Activated CD8-positive, alpha-beta memory T cell treated with anti-CD3 and anti-CD28 coated beads, Interleukin-2, amount 10 ng/mL, durations not matched to agents 7 days and 5 days (primary cell): ENCODE measurements at places on chromosomes 5 and 9. TPM values are rescaled to one million over a fixed set of nuclear protein-coding genes. Genes with fewer than 3 reads are reported as not detected.

DNA sequence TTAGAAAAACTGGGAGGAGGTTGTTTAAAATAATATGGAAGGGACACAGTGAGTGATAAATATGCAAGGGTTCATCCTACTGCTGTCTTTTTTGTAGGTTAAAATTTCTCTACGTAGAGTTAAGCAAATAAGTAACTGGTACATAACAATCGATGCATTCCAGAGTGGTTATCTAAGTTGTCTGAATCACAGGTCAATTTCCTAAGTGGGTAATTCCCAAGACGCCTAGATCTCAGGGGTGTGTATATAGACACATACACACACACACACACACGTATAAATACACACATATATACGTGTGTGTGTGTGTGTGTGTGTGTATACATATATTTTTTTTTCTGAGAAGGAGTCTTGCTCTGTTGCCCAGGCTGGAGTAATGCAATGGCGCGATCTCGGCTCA, 22.3 kb downstream of the CAAP1 start:
- peaks cover 7% of the 10 kb centered on the region for H3K36me3 ChIP-seq
- H3K4me1 ChIP-seq = no peaks in the 10 kb centered on the region
- no peak overlapping the region for H3K27ac ChIP-seq
- no peaks in the 10 kb centered on the region for H3K27me3 ChIP-seq
- DNase-seq = no peak
- H3K4me3 ChIP-seq = no peak overlapping the region

Gene RASGRF2
- total RNA-seq = 12.3 TPM

GRCh38 chr5:19709403-19709802, 278.6 kb downstream of the CDH18 start:
- no peak overlapping the region for H3K27ac ChIP-seq
- H3K36me3 ChIP-seq = no peaks in the 10 kb centered on the region
- H3K4me1 ChIP-seq = no peaks in the 10 kb centered on the region
- H3K27me3 ChIP-seq = no peaks in the 10 kb centered on the region

Gene STARD4
- total RNA-seq = 58.3 TPM

Gene SH2D3C
- total RNA-seq = 75.2 TPM

DNA sequence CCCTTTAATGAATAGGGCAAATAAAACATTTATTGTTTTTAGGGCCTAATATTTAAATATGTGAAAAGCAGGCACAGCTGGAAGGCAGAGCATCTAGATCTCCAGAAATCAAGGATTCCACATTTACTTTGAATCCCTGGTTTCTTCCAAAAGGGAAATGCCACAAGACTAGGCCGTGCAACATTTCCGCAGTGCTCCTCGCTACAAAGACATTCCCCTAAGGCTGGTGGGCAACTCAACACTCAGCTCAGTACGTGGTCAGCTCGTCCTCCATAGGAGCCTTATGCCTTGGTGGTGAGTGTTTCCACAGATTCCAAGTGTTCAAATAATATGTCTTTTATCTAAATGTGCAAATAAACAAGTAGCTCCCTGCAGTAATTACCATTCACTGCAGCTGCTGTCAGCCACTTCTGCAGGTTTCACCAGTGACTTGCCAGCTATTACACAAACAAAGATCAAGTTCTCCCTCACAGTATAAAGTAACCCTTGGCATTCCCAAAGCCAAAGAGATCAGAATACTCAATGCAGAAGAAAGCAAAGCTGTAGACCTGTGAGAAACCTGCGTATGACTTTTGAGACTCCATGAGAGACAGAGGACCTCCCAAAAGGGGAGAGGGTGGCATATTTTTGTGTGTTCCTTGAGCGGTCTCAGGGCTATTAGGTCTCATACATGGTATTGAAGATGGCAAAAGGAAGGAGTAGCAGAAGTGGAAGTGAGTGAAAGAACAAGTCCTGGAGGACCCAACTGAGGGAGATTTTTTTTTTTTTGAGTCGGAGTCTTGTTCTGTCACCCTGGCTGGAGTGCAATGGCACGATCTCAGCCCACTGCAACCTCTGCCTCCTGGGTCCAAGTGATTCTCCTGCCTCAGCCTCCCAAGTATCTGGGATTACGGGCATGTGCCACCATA, 38.0 kb upstream of the TENT2 start:
- H3K27ac ChIP-seq = no peak overlapping the region
- H3K27me3 ChIP-seq = no peaks in the 10 kb centered on the region
- H3K36me3 ChIP-seq = peaks cover 2% of the 10 kb centered on the region
- no peak for DNase-seq

GRCh38 chr5:27701931-27702903, 663.8 kb upstream of the CDH9 start:
- no peak for DNase-seq
- H3K4me1 ChIP-seq = no peaks in the 10 kb centered on the region
- no peaks in the 10 kb centered on the region for H3K27me3 ChIP-seq
- no peak overlapping the region for H3K27ac ChIP-seq

- no peak overlapping the region for H3K27ac ChIP-seq
- no peaks in the 10 kb centered on the region for H3K36me3 ChIP-seq
- DNase-seq = no peak
Observed at GRCh38 chr5:35087991-35088390, 40.2 kb upstream of the AGXT2 start.
